ENCODE measurements at places on chromosomes 5 and 9.

- DNase-seq = no peak
Measured at GRCh38 chr5:111806156-111806555, 49.2 kb upstream of the NREP start.

DNA sequence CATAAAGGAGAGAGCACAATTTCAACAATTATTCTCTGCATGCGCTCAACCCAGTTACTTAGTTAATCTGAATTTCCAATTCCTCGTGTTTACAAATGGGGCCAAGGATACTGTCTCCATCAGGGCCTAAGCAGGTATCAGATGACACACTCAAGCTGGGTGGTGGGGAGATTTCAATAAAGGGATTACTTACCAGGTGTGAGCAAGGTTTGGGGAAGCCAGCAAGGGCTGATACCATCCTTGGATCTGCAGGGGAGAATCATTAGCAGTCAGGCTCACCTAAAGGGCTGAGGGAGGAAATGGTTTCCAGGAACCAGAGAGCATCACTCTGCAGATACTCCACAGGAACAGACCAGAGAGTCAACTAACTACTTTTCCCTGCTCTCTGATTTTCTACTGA lies 487.1 kb downstream of the NTRK2 start:
- no peak for DNase-seq

DNA sequence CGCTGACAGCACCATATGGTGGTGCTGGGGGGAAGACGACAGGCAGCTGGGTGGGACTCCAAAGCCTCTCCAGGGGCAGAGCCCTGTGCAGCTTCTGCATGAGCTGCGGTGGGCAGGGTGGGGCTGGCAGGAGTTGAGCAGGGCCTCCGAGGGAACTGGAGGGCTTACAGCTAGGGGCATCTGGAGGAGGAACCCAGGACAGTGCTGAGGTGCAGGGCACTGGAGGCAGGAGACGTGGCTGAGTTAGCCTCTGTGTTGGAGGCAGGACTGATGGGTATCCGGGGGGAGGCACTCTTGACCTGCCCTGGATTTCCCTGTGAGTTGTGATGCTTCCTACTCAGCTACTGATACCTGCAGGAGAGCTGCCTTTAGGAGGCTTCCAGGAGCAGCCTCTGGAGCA lies 45.0 kb downstream of the TENT4A start:
- DNase-seq = no peak

- DNase-seq = no peak
Measured at GRCh38 chr5:113813466-113813865, 300.0 kb downstream of the YTHDC2 start.

DNA sequence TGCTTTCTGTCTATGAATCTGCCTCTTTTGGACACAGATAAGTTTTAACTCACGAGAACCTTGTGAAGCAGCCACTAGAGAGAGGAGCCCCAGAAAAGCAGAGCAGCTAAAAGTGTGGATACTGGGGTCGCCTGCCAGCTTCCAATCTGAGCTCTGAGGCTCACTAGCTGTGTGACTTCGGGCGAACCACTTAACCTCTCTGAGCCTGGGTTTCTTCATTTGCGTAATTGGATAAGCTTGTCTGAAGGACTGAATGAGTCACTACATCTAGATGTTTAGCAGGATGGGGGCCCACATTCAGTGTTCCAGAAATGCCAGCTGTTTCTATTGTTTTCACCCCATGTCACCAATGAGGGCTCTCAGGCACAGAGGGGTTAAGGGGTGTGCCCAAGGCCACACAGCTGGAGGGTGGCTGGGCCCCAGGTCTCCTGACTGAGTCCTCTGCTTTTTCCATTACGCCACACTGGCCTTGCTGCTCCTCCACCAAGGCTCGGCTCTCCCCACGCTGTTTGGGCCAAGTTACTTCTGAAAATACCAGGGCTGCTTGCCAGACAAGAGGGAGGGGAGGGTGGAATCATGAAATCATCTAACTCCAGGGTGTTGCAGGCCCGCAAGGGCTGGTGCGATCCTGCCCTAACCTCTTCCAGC lies 36.2 kb downstream of the SH3PXD2B start:
- DNase-seq = no peak
